ENCODE measurements at places on chromosomes 7 and 10. TPM values are rescaled to one million over a fixed set of nuclear protein-coding genes. Genes with fewer than 3 reads are reported as not detected.
A peak's percentile ranks its signal among the peaks of the same experiment; 100 is the strongest.

DNA sequence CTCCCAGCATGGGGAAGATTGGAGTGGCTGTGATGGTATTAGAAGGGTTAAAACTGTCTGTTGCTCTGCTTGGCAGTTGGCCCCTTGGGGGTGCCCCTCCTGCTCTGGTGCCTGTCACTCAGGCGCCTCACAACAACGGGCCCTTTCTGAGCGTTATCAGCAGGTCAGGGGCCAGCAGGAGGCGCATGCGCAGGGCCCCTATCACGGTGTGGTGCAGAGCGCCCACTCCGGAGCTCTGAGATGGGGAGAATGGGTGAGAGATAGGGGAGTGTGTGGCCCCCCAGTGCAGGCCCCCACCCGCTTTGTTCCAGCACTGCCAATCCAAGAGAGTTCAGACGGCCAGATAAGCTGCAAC, 24.8 kb downstream of the GBX1 start:
- DNase-seq = peak; percentile 41

Gene SYNPO2L
- total RNA-seq = not detected

Gene GJD4
- not detected for total RNA-seq

DNA sequence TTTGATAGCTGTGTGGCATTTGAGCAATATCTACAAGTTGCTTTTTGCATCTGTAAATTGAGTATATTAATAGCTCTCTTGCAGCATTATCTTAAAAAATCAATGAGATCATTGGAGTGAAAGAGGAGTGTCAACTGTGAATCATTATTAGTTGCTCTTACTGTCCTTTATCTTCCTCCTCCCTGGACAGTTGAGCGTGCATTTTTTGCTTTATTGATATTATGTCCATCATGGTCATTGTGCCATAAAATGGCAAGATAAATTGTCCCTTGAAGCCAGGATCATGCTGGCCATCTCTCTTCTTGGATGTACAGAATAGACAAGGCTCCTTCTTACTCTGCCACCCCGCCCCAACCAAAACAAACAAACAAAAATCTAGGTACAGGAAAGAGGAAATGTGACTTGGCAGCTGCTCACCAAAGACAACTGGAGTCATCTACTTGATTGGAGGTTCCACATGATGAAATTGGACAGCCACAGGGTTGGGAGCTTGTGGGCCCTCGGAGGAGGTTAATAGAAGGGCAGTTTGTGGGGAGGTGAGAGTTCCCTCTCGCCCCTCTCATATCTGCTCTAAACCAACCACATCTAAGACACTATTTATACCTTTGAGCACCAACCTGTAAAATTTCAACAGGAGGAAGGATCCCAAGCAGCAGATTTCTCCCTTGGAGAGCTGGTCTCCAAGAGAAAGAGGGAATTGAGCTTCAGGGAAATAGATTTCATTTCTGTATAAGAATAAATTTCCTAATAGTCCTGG, 252.7 kb downstream of the SKIDA1 start:
- no peak for DNase-seq

Gene SUFU
- total RNA-seq = 6.6 TPM

DNA sequence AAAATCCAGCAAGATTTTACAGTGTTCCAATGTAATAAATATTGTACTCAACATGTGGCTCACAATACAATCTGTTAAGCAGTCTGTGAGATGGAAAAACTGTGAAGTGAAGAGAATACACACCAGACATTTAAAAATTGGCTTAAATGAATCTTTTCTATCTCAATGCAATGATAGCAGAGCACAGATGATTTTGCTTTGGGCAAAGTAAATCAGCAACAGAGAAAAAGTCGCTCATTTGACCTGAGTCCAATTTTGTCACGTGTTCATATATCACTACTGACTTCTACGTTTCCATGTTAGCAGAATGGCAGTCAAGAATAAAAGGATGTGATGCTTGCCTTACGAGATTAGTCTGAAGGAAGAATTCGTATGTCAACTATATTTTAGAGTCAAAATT, 506.7 kb downstream of the POM121L12 start:
- no peak for DNase-seq

DNA sequence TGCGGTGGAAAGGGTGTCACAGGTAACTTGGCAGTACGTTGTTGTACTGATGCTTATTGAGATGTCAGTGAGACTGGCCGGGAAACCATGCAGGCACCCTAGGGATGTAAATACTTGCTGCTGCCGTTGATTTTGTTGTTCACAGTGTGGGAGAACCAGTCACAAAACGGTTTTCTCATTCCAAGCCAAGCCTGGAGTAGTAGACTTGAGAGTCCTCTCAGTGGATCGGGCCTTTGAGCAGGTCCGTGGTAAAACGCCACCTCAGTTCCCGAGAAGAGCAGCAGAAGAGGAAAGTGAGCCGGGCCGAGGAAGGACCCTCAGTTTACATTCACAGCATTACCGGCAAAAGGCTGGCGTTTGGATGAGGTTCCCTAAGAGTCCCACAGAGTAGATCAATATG, 1.1 kb downstream of the JAKMIP3 start:
- no peak for DNase-seq

DNA sequence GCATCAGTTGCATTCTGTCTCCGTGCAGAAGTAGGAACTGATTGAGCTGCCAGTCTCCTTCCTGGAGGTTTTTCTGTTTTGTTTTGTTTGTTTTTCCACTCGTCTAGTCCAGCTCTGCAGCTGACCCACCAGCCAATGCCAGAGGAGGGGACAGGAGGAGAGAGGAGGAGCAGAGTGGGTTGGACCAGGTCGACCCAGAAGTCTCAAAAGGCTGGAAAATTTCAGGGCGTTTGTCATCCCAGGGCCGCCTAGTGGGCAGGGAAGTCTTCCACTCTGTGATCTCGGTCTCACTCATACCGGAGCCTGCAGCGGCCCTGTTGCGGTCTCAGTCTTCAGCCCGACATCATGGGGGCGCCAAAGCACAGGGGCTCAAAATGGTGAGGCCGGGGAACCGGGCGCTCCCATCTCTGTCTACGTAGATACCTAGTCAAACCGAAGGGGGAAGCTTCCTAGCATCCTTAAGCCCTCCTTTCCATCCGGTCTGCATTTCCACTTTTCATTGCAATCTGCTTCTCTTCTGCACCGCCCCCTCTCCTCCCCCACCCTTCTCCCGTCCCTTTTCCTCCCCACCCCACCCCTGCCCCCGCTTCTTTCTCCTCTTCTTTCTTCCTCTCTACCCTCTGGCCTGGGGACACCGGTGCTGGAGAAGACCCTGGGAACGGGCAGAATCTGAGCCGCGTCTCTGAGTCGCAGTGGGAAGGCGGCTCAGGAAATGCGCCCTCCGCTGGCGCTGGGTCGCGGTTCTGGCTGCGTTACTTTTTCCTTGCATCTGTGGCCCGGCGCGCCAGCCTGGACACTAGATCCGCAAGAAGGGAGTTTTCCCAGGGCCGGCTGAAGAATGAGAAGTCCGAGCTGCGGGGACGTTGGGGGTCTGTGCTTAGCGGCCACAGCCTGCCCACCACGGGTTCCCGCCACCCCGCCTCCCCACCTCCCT, 16.2 kb upstream of the PAX2 start:
- DNase-seq = peak; percentile 41

Gene PAX4
- not detected for total RNA-seq

Gene JAZF1
- total RNA-seq = 4.0 TPM

- DNase-seq = no peak
Measured at GRCh38 chr7:7742223-7742622, 23.8 kb upstream of the RPA3 start.
